ENCODE measurements at places on chromosomes 6 and 20.

GRCh38 chr6:6878887-6879585 is 228.7 kb upstream of the RREB1 start:
- DNase-seq = no peak

DNA sequence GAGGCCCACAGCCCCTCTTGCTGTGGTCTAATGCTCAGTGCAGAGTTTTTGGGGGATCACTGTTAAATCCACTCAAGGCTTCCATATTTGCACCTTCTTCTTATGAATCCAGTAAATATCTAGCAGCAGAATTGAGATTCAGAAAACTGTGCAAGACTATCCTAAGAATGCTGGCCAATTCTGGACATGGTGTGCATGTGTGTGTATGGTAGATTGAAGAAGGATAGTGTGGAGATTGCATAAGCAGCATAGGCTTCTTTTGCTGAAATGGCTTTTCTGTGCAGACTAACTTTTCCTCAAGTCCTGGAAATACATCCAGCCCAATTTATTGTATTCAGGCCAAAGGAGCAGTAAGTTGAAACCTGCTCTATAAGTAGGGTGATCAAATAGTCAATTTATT is 39.7 kb downstream of the FBXO9 start:
- no peak for DNase-seq

DNA sequence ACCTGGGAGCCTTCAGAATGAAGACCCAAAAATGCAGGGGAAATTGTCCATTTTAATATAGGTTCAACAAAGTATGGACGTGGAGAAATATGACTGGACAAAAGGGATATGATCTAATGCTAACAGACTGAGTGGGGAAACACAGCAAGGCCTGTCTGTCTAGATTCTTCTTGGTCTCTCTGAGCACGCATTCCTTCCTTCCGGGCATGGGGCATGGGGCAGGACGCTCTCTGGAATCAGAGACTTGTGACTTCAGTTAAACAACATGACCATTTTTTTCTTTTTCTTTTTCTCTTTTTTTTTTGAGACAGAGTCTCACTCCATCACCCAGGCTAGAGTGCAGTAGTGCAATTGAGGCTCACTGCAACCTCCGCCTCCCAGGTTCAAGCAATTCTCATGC is 31.9 kb downstream of the ZBTB2 start:
- no peak for DNase-seq

DNA sequence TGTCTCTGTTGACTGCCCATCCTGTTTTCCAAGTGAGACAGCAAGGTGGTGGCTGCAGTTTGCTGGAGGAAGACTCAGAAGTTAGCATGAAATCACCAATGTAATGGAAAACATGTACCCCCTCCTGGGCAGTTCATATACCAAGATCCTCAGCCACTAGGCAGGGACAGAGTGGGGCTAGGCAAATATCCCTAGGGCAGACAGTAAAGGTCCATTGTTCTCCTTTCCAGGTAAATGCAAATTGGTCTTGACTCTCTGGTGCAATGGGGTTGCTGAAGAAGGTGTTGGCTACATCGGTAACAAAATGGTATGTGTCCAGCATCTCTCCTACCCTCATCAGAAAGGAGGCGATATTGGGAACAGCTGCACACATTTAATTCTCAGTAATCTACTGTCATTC is 233.6 kb upstream of the SOX4 start:
- DNase-seq = no peak

- DNase-seq = no peak
Observed at GRCh38 chr6:135018052-135018451, 36.6 kb downstream of the HBS1L start.

GRCh38 chr6:89489078-89489477 is 56.1 kb downstream of the ANKRD6 start:
- DNase-seq = peak; percentile 62

DNA sequence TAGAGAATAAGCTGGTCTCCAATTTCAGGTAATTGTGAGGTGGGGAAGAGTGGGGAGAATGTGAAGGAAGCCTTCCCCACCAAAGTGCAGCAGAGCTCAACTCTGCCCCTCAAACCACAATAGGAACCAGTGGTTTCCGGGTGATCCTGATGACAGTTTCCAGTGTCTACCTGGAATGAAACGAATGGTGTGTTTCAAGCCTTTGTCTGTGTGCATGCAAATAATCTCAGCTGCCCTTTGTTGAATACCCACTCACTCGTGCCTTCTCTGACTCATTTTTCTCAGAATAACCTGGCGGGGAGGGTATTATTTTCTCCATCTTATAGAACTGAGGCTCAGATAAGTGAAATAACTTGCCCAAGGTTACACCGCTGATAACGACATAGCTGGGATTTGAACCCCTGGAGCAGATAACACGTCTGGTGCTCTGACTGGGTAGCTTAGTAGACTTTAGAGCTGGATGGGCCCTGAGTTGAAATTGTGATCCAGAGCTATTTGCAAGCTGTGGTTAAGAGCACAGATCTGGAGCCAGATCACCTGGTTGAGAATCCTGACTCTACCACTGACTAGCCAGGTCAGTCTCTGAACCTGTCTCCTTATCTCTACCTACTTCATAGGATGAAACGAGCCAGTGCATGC is 85.1 kb downstream of the EYA2 start:
- no peak for DNase-seq

DNA sequence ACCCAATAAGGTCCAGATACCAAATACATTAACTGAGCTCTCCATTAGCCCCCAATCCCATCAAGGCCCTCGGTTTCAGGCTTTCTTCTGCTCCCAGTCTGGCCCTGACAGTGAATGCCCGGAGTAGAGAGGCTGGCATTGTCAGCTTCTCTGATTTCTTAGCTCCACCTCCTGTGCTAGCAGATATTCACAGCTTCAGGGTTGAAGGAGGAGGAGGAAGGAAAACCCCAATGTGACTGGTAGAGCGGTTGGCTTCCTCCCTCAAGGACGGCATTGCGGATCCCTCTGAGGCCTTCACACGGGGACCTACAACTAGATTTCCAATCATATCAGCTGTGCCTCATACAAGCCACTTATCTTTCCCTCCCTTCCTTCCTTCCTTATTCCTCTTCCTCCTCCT is 164.1 kb upstream of the SYNDIG1 start:
- DNase-seq = no peak

- no peak for DNase-seq
Observed at GRCh38 chr6:98764373-98764911, 69.9 kb upstream of the POU3F2 start.

All from retina (tissue), 1 donor.